ENCODE measurements at places on chromosomes 7 and 10. TPM values are rescaled to one million over a fixed set of nuclear protein-coding genes. Genes with fewer than 3 reads are reported as not detected.

DNA sequence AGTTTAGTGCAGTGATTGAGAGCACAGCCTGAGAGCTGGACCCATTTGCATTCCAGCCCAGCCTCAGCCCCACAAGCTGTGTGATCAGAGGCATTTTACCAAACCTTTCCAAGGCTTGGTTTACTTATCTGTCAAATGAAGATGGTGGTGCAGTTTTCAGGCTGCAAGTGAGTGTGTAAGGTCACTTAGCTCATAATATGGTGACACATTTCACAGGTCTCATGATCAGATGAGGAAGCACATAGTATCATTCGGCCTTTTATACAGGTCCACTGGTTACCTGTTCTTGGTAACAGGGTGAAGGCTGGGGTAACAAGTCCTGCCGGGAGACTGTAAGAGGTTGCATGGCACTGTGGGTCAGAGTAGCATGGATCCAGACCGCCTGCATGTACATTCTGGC lies 371.7 kb downstream of the LRMDA start:
- no peak overlapping the region for H3K27ac ChIP-seq
- H3K4me1 ChIP-seq, result no peaks in the 10 kb centered on the region
- DNase-seq, result no peak
- H3K4me3 ChIP-seq, result no peak overlapping the region
- no peaks in the 10 kb centered on the region for H3K36me3 ChIP-seq
- H3K27me3 ChIP-seq, result peaks cover 15% of the 10 kb centered on the region

GRCh38 chr10:80690434-80690833 lies 152.7 kb downstream of the SH2D4B start:
- no peak overlapping the region for H3K4me3 ChIP-seq
- no peaks in the 10 kb centered on the region for H3K4me1 ChIP-seq
- H3K27me3 ChIP-seq, result no peaks in the 10 kb centered on the region
- DNase-seq, result no peak
- no peak overlapping the region for H3K27ac ChIP-seq
- H3K36me3 ChIP-seq, result no peaks in the 10 kb centered on the region

DNA sequence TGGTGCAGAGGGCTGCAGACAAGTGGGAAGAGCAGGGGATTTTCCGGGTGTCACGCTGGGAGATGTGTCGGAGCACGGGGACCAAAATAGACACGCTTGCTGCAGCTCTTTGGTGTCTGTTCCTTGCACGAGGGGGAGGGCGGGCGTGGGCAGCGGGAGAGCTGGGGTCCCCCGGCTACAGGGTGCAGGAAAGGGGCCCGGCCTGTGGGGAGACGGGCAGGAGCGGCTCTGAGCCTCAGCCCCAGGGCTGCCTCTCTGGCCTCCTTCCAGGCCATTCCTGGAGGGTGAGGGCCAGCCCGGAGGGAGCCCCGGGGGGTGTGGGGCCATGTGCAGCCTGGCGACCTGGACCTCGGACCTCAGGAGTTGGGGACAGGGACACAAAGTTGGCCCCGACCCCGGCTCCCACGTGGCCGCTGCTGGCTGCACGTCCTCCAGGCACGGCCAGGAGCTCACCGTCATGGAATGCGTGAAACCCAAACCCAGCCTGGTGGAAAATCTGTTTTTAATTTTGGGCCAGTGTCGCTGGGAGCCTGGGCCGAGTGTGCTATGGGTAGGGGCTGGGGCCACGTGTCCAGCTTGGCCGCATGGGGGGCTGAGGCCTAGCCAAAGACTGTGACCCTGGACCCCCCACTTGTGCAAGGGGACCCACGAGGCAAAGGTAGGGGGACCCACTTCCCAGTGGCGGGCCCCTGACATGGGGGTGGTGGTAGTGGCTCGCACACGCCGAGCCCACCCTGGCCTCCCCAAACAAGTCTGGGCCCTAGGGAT lies 6.6 kb downstream of the TTYH3 start:
- peak; percentile 96 for DNase-seq
- H3K36me3 ChIP-seq, result no peaks in the 10 kb centered on the region
- H3K4me3 ChIP-seq, result no peak overlapping the region
- H3K27me3 ChIP-seq, result no peaks in the 10 kb centered on the region
- peak overlapping the region; percentile 60 for H3K27ac ChIP-seq

DNA sequence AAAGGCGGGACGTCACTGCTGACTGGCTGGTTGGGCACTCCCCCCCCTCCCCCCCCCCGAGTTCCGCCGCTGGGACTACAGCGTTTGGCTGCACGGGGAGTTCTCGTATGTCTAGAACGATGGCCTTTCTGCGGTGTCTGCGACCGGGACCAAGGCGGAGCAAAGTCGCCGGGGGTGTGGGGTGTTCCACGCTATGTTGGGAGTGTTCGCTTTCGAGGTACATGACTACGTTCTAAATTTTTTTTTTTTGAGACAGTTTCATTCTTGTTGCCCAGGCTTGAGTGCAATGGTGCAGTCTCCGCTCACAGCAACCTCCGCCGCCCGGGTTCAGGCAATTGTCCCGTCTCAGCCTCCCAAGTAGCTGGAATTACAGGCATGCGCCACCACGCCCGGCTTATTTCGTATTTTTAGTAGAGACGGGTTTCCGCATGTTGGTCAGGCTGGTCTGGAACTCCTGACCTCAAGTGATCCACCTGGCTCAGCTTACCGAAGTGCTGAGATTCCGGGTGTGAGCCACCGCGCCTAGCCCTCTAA lies 573 bp upstream of the IDI1 start:
- H3K27ac ChIP-seq, result peak overlapping the region; percentile 97
- H3K27me3 ChIP-seq, result no peaks in the 10 kb centered on the region
- DNase-seq, result no peak
- peaks cover 16% of the 10 kb centered on the region for H3K4me1 ChIP-seq
- peaks cover 7% of the 10 kb centered on the region for H3K36me3 ChIP-seq
- H3K4me3 ChIP-seq, result peak overlapping the region; percentile 95

DNA sequence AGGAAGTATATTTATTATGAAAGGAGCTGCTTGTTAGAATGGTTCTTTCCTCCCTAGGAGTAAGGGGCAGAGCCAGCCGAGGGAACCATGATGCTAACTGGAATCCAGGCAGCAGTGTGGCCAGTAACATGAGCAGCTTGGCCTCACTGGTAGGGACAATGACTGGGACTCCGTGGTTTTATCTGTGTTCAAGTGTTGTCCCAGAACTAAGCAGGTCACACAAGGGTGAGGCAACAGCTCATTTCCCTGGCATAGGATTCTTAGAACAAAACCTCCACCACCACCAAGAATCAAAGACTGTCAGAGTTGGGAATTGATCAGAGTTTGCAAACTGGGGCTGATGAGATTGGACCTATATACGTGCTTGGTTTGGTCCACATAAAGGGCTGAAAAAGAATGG lies 138.9 kb upstream of the COBL start:
- H3K4me3 ChIP-seq, result no peak overlapping the region
- no peaks in the 10 kb centered on the region for H3K4me1 ChIP-seq
- DNase-seq, result no peak
- no peaks in the 10 kb centered on the region for H3K36me3 ChIP-seq
- H3K27me3 ChIP-seq, result no peaks in the 10 kb centered on the region

- no peaks in the 10 kb centered on the region for H3K36me3 ChIP-seq
- H3K4me3 ChIP-seq, result no peak overlapping the region
- no peaks in the 10 kb centered on the region for H3K4me1 ChIP-seq
- DNase-seq, result no peak
- peaks cover 19% of the 10 kb centered on the region for H3K27me3 ChIP-seq
Measured at GRCh38 chr7:101580596-101580995, 48.5 kb downstream of the MYL10 start.

- DNase-seq, result peak; percentile 88
- no peaks in the 10 kb centered on the region for H3K36me3 ChIP-seq
Measured at GRCh38 chr7:1059200-1060091, 15.1 kb downstream of the GPR146 start.

- peaks cover 28% of the 10 kb centered on the region for H3K36me3 ChIP-seq
- peaks cover 11% of the 10 kb centered on the region for H3K4me1 ChIP-seq
- no peak overlapping the region for H3K4me3 ChIP-seq
- H3K27ac ChIP-seq, result no peak overlapping the region
- DNase-seq, result no peak
Measured at GRCh38 chr7:25118048-25118753, 6.9 kb downstream of the CYCS start.

- H3K36me3 ChIP-seq, result no peaks in the 10 kb centered on the region
- DNase-seq, result no peak
- H3K4me1 ChIP-seq, result no peaks in the 10 kb centered on the region
- no peak overlapping the region for H3K27ac ChIP-seq
- no peak overlapping the region for H3K4me3 ChIP-seq
Measured at GRCh38 chr7:8973601-8974000, 540.2 kb downstream of the NXPH1 start.

GRCh38 chr10:77636282-77636966 lies 1.2 kb downstream of the KCNMA1 start:
- no peaks in the 10 kb centered on the region for H3K36me3 ChIP-seq
- peaks cover 12% of the 10 kb centered on the region for H3K4me1 ChIP-seq
- H3K4me3 ChIP-seq, result peak overlapping the region; percentile 86
- no peaks in the 10 kb centered on the region for H3K27me3 ChIP-seq

Gene SPDYE5
- total RNA-seq, result not detected

Gene COL1A2
- total RNA-seq, result 11,912 TPM

Gene NKX2-3
- not detected for total RNA-seq

Gene GHRHR
- not detected for total RNA-seq

Gene ADAM22
- total RNA-seq, result 0.36 TPM

Gene USP54
- 25.0 TPM for total RNA-seq

Data from osteoblast (primary cell).